ENCODE measurements at places on chromosomes 4 and X.

- no peak for DNase-seq
These were observed 83.3 kb upstream of the VCX2 start for GRCh38 chrX:8254401-8254800.

DNA sequence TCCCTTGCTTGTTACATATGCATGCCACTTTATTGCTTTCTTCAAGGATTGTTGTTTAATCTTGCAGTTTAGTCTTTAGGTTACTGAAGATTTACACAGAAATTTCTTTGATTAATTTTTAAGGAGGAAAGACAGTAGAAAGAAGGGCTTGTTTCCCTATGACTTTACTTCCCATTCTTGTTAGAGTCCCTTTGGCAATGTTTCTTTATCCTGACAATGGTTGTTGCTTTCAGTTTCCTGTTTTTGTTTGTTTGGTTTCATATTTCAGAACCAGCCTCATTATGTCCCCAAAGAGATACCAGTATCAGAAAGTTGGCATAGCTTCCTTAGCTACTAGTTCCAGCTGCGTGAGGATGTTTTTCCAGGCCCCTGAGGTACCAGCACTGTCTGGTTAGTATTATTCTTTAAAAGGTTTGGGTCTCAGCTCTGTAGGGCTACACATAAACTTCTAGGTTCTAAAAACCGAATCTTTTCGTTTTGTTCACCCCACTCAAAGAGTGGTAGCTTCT, 61.3 kb upstream of the UNC5C start:
- DNase-seq, result no peak

DNA sequence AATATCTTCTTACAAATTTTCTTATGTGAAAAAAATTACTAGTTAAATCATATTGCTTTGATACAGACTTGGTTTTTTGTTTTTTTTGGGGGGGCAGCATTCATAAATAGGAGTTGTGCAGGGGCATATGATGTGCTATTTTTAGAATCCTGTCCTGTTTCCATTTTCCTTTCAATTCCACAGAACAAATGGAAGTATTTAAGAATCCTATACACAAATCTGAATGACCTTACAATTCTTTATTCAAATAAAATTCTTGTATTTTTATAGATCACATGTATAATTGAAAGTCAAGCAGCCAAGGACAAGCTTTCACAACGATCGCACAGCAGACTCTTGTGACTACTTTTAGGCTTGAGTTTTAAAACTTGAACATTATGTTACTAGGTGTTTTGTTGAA, 523.9 kb downstream of the ANKRD50 start:
- DNase-seq, result no peak

DNA sequence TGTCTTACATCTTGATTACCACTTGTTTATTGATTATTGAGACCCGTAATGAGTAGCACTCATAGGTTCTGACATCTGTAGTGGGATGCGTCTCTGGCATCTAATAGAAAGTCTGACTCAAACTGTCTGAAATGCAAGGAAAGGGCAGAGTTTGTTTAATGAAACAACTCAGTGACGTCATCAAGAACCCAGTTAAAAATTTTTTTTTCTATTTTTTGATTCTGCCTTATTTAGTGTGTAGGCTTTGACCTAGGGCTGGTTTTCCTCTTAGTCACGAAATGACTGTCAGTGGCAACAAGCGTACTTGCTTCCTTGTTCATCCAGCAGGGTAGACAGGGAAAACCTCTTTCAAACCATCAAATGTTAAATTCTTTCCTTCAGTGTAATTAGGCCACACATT, 3.1 kb upstream of the CDKL5 start:
- DNase-seq, result no peak

DNA sequence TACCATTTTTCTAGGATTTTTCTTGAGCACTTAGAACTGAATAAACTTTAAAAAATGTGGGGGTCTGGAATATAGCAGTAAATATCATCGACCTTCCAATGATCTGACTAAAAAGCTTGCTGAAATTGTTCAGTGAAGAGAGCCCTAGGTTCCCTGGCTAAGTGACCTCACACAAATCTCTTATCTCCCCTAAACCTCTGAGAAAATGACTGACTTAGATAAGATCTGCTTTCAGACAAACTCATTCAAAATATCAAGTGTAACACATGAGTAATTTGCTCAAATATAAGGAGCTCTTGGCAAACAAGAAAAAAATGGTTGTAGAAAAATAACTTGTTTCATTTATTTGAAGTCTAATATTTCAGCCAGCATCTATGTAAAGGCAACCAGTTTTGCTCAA, 441.7 kb upstream of the SLIT2 start:
- no peak for DNase-seq

DNA sequence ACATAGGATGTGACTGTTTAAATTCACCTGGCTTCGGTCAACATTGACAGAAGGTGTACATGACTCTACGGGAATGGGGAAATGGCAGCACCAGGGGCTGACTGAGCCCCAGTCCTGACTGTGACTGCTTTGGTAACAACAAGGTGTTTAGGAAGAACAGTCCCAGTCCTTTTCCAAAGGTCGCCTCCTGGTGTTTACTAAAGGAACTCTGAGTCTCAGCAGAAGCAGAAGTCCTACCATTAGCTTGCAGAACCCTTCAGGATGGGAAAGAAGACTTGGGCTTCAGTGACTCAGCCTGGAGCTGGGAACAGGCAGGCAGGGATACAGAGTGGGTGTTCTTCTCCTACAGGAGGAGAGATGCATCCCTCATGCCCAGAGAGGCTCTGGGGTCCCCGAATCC, 103.3 kb downstream of the MGST2 start:
- no peak for DNase-seq

DNA sequence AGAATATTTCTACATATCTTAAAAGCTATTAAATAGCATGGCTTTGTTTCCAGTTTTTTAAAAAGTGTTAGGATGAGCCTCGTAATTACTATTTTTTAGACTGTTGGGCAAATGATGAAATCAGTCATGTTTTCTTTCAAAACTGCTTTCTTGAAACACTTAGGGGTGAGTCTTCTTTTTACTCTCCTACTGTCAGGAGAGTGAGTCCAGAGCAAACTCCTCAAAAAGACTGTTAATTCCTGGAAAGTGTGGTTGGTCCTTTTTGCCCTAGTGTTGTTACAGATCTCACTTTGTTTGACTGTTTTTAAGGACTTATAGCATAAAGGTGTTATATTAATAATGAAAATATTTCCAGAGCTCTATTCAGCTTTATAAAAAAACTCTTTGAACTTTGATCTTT, 6.3 kb downstream of the GSTCD start:
- DNase-seq, result no peak

GRCh38 chr4:82903737-82904136, 3.2 kb downstream of the THAP9 start:
- DNase-seq, result no peak

DNA sequence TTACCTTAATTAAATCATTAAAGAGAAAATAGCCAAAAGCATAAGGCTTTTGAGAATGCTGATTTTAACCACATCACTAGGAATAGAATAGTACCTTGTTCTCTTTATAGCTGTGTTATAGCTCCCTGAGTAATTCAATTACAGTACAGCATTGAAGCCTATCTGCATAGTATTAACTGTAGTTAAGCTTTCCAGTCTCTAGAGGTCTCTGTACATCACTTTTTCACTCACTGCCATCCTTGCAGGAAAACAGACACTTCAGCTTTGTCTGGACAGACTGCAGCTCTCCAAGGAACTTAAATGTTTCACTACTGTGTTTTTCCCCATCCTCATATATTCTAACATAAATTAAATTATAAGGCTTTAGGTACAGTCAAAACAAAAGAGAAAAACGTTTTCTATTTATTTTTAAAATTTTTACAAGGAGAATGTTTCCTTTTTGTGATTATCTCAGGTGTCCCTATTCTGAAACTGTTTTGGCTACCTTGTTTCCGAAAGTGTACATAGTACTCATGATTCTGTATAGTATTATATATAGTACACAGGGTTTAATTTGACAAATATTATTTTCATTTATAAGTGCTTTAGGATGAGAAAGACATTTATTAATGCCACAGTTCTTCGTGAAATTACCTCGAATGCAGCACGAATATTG, 407.9 kb downstream of the PCDH18 start:
- DNase-seq, result peak; percentile 6

DNA sequence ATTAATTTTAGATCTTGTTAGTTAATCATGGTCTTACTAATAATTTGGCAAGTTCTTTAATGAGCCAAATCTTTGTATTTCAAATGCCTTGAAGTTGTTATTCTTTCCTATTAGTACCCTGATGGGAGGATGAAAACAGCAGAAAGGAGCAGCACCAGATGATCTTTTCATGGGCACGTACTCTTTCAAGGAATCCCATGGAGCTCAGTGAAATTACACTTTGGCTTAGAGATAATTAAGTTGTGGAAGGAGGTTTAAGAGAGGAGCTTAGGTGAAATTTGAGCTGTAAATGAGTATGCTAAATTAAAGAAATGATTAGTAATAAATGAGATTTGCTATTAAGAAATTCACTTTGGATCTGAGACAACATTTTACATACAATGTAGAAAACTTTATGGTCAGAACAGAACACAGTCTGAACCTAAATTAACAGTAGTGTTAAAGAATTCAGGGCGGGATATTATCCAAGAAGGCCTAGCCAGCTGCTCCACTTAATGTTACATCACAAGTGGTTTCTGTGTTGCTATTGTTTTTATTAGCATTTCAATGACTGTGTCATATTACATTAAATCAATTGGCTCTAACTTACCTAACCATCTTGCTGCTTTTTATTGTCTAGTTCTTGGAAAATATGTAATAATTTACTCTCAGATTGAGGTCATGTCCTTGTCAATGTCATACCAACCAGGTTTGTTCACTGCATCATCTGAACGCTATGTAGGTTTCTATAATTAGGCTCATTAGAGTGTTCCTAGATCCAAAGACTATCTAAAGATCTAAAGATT, 3.9 kb downstream of the MTHFD2L start:
- no peak for DNase-seq

DNA sequence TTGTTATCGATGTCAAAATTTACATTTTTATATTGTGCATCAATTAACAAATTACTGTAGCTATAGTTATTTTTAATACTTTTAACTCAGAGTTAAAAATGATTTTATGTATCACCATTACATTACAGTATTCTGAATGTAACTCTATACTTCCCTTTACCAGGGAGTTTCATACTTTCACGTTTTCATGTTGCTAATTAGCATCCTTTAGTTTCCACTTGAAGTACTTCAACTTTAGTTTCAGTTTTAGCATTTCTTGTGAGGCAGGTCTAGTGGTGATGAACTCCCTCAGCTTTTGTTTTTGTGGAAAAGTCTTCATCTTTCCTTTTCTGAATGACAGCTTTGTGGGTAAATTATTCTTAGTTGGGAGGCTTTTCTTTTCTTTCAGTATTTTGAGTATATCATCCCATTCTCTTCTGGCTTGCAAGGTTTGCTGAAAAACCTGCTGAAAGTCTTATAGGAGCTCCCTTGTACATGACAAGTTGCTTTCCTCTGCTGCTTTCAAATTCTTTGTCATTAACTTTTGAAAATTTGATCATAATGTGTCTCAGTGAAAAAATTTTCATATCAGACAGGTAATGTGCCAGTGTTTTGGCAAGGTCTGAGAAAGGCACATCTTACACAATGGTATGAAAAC, 9.8 kb upstream of the CISD2 start:
- no peak for DNase-seq

- DNase-seq, result no peak
These were observed 89.7 kb downstream of the ITIH6 start for GRCh38 chrX:54708404-54708803.

- no peak for DNase-seq
These were observed 29.1 kb downstream of the TBL1X start for GRCh38 chrX:9493936-9494335.

GRCh38 chr4:137800861-137801260, 268.6 kb upstream of the PCDH18 start:
- DNase-seq, result no peak

- no peak for DNase-seq
These were observed 132.6 kb upstream of the ANK2 start for GRCh38 chr4:112916868-112917267.

GRCh38 chr4:78889955-78890354, 49.3 kb downstream of the PAQR3 start:
- DNase-seq, result no peak

DNA sequence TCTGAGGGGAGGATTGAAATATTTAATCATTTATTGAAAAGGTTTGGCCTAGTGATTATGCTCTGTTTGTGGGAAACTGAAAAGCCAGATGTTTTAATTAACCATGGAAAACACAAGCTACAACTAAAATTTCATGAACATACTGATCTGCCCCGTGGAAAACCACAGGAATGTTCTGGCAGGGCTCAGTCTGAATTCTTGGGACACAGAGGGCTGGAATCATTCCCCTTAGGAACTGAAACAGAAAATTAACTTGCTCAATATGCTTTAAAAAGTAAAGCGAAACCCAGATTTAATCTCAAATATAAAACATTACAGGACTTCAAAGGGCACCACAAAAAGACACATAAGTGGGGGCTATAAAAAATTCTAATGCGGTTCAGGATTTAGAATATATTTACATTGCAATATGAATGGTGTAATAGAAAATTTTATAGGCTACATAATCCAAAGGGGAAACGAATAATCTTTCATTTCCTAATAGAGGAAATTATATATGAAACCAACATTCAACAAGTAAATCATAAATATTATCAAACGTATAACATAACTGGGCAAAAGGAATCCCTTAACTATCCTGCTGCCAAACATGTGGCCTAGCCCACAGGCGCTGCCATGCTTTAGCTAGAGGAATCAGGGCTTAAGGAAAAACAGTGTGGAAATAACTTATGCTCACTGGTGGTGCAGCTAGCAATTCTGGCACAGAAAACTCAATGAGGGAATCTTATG, 70.9 kb downstream of the APBB2 start:
- DNase-seq, result no peak

DNA sequence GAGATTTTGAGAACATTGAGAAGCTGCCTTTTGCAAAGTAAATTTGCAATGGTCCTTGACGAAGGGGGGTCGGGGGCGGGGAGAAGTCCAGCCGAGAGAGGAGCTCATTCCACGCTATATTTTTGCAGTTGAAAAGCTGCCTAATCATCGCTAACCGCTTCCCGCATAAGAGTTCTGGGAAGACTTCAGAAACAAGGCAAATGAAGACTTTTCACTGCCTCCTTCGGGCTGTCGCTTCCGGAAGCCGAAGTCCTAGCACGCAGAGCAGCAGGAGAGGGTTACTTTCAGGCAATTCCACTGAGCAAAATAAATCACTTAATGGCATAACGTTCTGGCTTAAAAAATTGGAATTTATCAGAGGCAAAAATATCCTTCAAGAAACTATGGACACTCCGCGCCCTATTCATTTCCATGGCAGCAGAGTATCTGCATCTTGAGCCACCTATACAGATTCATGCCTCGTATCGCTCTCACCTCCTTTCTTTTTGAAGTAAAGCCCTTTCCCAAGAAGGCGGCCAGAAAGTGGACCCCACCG, 2.6 kb upstream of the LRAT start:
- DNase-seq, result no peak

GRCh38 chr4:88528861-88529260, 5.3 kb upstream of the PYURF start:
- no peak for DNase-seq

- no peak for DNase-seq
These were observed 8.0 kb downstream of the HERC3 start for GRCh38 chr4:88600176-88600838.

DNA sequence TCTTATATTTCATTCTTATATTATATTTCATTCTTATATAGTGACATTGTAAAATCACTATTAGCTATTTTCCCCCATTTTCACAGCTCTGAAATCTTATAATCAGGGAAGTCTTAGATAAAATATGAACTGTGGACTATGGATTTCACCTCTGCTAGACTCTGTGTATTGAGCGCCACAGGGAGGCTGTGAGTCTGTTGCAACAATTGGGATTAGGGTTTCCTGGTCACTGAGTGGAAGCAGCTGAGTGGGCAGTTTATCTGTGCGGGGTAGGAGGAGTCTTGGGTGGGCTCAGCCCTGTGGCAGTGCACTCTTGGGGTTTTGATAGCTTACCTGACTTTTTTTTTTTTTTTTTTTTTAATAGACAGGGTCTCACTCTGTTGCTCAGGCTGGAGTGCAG, 249.5 kb downstream of the PTTG2 start:
- no peak for DNase-seq

All from NT2/D1 (cell line).